A549 treated with Hydrocortisone at 1 μM for 4 hours (cell line): ENCODE measurements at places on chromosomes 13 and 19. TPM values are rescaled to one million over a fixed set of nuclear protein-coding genes. Genes with fewer than 3 reads are reported as not detected.

The ZNF763 gene
- not detected in 5 replicates for total RNA-seq

The ATCAY gene
- total RNA-seq, result 0.06 to 0.20 TPM (median 0.08 TPM) in 5 replicates

The TNNT1 gene
- 108 to 144 TPM (median 132 TPM) in 5 replicates for total RNA-seq

The GJB2 gene
- total RNA-seq, result 0.44 to 1.0 TPM (median 0.75 TPM) in 5 replicates

The IRGC gene
- not detected in 5 replicates for total RNA-seq

The LGALS7B gene
- total RNA-seq, result 0.23 to 0.69 TPM (median 0.54 TPM) in 4 of 5 replicates, not detected in the other

The CACNA1A gene
- 0.03 to 0.20 TPM (median 0.07 TPM) in 4 of 5 replicates, not detected in the other for total RNA-seq

The ZNF573 gene
- 1.6 to 3.7 TPM (median 2.2 TPM) in 5 replicates for total RNA-seq

The CALR3 gene
- total RNA-seq, result 0.15 TPM in 1 of 5 replicates, not detected in the others
